ENCODE measurements at places on chromosomes 11 and 22.

DNA sequence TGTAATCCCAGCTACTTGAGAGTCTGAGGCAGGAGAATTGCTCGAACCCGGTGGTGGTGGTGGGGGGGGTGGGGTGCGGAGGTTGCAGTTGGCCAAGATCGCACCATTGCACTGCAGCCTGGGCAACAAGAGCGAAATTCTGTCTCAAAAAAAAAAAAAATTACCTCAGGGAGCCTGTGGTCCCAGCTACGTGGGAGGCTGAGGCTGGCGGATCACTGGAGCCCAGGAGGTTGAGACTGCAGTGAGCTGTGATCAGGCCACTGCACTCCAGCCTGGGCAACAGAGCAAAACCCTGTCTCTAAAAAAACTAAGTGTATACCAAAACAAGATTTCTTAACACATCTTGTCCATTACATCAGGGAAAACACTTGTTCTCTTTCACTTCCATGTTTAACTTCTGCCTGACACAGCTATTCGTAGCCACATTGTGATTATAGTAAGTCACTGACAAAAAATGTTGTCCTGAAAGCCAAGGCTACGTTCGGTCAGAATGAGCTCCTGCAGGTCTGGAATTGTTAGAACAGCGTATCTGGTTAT is 1.4 kb downstream of the TMEM80 start:
- peak; percentile 31 for DNase-seq

GRCh38 chr11:33405834-33406602 is 148.8 kb downstream of the HIPK3 start:
- no peak for DNase-seq

DNA sequence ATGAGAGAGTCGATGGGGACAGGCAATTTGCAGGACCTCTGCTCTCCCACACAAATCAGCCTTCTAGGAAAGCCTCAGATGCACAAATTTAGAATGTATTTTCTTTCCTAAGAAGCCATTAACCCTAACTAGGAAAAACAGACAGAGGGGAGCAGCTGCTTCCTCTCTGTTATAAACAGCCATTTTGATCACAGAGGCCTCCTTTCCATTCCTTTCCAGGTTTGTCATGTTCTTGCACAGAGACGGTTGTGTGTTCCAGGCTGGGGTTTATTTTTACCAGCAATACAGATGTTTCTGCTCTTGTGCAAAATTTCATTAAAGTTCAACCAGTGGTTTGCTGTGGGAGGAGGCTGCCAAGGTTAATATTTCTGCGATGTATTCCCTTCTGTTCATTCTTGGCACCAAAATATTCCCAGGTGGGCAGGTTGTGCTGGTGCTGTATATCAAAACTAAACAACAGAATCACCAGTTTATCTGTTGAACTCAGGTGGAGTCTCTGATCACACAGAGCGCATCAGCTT is 90.2 kb downstream of the NAV2 start:
- no peak for DNase-seq

- DNase-seq: no peak
Measured at GRCh38 chr22:40857309-40857855, 434 bp downstream of the XPNPEP3 start.

- peak; percentile 33 for DNase-seq
Measured at GRCh38 chr22:36860821-36861659, at the start of gene NCF4. TSS of gene NCF4 (plus strand) at chr22:36861006. CDS start at chr22:36861172, 166 bp downstream.

DNA sequence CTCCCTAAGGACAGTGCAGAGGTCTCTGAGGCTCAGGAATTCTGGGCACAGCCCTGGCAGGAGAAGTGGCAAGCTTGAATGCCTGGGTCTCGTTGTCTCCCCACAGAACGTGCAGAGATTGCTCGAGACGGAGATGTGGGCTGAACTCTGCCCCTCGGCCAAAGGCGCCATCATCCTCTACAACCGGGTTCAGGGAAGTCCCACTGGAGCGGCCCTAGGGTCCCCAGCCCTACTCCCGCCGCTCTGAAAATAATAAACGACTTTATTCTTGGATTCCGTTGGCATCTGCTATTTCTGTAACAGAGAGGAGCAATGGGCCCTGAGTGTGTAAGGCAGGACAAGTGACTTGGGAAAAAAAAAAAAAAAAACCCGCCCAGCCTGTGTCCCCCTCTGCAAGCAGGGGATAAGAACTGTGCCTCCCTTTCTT is 591 bp upstream of the DNAJC4 start:
- DNase-seq: no peak

- DNase-seq: no peak
Measured at GRCh38 chr22:17916226-17916889, 108.0 kb downstream of the MICAL3 start.

- DNase-seq: no peak
Measured at GRCh38 chr22:38861170-38861876, 10.7 kb downstream of the CBX6 start.

DNA sequence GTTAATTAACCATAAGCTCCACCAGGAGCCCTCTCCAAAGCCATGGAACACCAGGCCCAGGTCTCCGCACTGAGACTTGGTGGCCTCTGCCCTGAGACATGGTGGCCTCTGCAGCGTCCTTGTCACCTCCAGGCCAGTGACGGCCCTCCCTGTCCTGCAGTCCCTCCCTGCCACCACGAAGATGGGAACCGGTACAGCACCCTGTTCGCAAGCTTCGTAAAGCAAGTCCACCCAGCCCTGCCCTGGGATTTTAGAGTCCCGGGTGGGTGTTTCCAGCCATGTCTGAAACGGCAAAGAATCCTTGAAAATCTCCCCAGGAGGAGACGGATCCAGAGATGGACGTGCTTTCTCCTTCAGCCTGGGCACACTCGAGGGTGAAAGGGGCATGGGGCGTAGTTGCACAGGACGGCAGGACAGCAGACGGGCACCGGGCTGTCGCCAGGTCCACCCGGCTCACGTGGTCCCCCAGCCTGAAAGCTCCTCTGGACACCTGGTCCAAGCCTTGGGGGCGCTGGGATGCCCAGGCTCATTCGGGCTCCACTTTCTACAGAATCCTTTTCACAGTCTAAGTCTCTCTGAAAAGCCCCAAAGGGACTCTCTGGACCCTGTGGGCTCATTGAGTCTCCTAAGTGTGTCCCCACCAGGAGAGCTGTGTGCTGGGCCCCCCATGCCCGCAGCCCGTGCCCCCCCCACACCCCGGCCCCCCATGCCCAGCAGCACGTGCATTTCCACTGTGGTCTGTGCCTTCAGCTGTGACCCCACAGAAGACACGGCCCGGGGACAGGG is 456.2 kb downstream of the BRD1 start:
- no peak for DNase-seq

DNA sequence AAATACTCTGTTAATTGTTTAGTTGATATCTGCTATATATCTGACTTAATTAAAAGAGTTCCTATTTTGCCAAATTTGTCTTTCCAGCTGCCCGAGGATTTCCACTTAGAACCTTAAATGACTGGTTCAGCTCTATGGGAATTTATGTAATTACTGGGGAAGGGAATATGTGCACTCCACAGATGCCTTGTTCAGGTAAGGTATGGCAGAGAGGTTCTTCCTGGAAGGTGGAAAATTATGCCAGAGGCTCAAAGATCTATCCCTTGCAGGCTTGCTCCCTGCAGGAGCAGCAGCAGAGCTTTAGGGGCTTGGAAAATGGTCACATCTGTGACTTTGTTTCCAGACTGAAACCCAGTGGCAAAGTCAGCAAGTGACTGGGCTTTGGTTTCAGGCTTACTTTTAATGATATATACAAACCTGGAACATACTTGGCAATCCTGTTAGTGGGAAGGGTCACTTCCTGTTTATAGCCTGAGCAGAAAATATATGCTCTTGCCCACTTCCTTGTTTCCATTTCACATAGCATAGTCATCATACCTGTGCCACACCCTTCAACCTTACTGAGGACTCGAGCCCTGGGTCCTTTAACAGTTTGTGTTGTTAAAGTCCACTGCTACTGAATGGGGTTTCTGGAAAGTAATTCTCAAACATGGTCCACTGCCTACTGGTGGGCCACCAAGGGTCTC is 23.7 kb downstream of the WBP2NL start:
- DNase-seq: no peak

- no peak for DNase-seq
Measured at GRCh38 chr11:76625472-76626186, 44.9 kb downstream of the LRRC32 start.

DNA sequence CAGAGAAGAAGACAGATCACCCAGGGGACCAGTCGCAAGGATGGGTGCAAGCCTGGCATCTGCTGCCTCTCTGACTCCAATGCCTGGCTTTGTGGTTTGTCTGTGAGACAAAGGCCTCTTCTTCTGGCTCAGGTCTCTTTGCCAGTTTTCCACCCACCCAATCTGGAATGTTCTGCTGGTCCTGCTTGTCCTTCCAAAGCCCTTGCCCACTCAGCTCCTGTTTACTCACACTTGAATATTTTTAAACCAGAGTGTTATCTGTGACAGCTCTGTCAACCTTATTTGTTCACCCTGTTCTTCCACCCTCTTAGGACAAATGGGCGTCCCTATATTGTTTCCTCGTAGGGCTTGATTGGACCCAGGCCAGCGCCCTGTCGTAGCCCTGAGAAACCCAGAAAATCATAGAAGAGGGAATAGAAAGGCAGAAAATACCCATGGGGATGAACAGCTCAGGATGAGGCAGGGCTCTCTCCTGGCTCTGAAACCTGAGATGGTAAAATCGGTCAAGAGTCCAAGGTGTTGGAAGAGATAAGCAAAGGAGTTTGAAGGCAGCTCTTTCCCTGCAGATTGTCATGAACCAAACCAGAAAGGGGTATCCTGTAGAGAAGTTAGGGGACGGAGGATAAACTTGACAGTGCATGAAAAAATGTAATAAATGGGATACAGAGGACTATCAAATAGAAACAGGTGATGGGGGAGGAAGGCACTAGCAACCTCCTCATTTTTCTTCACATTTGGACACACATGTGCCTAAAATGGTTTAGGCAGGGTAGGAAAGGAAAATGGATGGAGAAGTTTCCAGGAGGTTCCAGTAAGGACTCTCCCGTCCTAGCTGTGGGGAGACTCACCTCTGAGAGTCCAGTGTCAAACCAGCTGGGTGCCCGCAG is 651 bp downstream of the CRYAB start:
- DNase-seq: peak; percentile 88

GRCh38 chr22:37032535-37033460 is 13.3 kb downstream of the MPST start:
- no peak for DNase-seq

DNA sequence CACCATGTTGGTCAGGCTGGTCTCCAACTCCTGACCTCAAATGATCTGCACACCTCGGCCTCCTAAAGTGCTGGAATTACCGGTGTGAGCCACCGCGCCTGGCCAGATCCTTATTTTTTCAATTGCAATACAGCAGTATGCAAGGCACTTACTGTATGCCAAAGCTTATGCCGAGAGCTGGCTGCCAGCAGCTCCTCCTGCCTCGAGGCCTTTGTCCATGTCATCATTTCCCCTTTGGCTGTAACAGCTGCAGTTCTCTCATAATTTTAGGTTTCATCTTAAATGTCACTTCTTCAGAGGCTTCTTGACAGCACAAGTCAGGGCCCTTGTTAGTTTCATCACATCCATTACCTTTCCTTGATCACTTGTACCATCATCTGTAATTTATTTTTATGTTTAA is 1.5 kb upstream of the SREBF2 start:
- DNase-seq: no peak

DNA sequence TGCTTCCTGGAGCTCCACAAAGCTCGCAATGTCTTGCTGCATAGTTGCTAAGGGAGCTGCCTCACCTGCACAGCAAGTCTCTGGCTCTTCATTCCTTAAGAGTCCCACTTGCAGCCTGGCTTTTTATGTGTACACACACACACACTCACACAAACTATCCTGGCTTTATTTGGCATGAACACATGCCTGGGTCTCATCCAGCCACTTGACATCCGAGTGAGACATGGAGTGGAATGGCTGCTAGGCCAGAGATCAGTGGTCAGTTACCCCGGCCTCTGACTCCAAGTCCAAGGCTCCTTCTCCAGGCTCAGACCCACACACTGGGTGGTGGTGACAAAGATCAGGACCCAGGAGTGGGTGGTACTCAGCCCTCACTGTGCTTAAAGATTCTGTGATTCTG is 37.9 kb upstream of the CLTCL1 start:
- no peak for DNase-seq
